ENCODE measurements at places on chromosomes 1 and 21.

GRCh38 chr1:52288286-52288685 lies 77.7 kb downstream of the CC2D1B start:
- DNase-seq = no peak

DNA sequence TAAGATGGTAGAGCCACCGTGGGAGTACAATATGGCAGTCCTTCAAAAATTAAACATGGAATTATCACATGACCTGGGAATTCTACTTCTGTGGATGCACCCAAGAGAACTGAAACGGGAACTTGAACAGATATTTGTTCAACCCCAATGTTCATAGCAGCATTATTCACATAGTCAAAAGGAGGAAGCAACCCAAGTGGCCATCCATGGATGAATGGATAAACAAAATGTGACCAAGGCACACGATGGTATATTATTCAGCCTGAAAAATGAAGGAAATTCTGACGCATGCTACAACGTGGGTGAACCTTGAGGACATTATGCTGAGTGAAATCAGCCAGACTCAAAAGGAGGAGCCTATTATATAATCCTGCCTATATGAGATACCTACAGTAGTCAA lies 22.8 kb upstream of the LAPTM5 start:
- DNase-seq = peak; percentile 73

GRCh38 chr1:216310776-216311175 lies 112.5 kb downstream of the USH2A start:
- DNase-seq = no peak

- DNase-seq = no peak
Observed at GRCh38 chr1:115214098-115214497, 124.0 kb downstream of the NGF start.

GRCh38 chr1:195714248-195714647 lies 894.0 kb downstream of the KCNT2 start:
- DNase-seq = no peak

- no peak for DNase-seq
Observed at GRCh38 chr1:55478742-55479141, 263.6 kb upstream of the USP24 start.
